Stimulated activated CD4-positive, alpha-beta T cell treated with anti-CD3 and anti-CD28 coated beads, Interleukin-15, amount 100 ng/mL, for 24 hours (primary cell): ENCODE measurements at places on chromosomes 3 and 15.

DNA sequence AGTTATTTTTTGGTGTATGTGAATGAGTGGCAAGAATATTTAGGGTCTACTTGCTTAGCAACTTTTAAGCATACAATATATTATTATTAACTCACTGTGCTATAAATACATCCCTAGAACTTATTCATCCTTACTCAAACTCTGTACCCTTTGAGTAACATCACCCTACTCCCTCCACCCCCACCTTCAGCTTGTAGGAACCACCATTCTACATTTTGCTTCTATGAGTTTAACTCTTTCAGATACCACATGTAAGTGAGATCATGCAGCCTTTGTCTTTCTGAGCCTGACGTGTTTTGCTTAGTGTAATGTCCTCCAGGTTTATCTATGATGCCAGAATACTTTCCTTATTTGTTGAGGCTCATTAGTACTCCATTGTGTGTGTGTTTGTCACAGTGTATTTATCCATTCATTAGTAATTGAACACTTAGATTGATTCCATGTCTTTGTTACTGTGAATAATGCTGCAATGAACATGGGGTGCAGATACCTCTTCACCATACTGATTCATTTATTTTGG lies 526.9 kb downstream of the PYDC2 start:
- DNase-seq = no peak

GRCh38 chr3:43236008-43236407 lies 50.3 kb upstream of the SNRK start:
- no peak for DNase-seq

DNA sequence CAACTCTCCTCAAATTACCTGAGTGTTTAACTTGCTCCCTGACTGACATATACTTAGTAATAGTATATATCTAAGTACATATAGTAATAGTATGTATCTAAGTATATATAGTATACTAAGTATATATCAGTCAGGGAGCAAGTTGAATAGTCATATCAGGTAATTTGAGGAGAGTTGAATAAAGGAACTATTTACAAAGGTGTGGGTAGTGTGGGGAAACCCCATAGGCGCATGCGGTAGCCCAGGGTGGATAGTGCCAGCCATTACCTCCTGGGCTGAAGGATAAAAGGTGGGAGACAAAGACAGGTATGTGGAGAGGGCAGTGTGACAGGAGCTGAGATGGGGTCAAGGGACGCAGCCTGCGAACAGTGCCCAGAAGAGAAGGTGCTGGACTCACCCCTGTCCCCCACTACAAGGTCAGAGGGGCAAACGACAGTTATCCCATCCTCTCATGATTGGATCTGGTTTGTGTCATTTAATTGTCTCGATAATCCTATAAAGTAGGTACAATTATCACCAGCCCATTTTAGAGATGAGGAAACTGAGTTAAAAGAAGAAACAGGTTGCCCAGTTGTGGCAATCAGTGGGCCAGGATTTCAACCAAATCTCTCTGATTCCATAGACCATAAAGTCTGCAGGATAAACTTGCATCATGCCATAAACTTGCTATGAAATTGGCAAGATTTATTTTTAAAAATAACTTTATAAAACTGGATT lies 34.1 kb upstream of the TPM1 start:
- no peak for DNase-seq

DNA sequence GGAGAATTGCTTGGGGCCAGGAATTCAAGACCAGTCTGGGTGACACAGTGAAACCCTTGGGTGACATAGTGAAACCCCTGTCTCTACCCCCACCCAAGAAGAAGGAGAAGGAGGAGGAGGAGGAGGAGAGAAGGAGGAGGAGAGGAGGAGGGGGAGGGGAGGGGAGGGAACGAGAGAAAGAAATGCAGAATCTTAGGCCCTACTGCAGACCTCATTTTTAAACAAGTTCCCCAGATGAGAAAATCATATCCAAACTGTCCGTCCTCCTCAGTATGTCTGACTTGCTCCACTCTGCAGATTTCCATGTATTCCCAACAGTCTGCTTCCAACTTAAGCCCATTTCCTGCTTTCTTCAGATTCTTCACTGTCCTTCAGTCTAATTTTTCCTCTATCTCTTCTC lies 63.9 kb upstream of the NUDT16 start:
- DNase-seq = no peak

- peak; percentile 56 for DNase-seq
Observed at GRCh38 chr3:18295171-18295920, 129.8 kb downstream of the SATB1 start.

DNA sequence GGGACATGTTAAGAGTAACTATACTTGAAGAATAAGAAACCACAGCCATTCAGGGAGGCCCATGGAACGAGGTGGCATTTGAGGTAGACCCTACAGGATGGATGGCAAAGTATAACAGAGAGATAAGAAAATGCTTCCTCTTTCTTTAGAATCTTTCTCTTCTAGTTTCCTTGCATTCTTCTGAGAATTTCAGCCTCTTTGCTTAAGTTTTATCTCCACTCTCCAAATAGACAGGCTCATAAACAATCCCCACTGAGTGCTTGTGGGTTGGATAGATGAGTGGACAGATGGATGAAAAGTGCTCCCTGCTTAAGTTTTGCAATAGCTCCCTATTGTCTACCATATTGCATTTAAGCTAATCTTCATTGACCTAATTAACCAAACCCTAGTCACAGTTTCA lies 103.7 kb downstream of the MEX3B start:
- DNase-seq = no peak

DNA sequence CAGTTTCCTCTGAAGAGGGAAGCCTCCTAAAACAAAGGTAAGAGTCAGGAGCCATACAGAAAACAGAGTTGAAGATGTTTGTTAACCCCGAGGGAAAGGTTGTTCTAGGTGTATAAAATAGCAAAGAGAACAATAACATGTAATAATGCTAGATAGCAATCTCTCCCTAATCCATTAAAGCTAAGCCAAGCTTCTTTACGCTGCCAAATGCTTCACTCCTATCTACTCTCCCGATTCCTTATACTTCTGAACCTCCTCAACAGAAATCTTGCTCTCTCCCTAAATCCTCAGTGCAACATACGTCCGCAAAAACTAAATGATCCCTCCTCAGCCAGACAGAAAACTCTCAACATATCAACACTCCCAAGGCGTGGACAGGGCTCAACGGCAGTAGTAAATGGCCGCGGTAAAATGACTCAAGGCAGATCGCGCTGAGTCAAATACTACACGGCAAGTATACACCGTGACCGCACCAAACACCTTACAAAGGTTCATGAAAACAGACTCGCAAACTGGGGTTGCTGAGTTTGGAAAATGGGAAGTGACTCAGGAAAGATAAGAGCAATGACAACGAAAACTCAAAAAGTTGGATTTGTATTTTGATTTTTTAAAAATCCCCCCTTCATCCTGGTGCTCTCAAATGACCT lies 682 bp downstream of the CLDND1 start:
- DNase-seq = peak; percentile 73

DNA sequence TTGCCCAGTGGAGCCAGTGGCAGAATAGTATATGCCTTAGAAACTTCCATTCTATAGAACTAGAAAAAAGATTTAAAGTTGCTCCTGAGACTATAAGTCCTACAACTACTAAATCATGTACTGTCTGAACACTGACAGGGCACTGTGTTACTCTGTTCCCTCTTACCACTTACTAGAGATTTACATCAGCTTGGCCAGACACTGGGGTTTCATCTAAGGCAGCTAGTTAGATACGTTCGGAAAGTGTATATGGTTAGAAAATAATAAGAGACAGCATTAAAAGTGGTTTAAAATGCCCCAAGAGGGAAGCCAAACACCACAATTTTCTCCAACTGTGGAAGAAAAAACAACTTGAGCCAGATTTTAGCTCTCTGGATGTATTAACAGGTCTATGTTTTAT lies 97.1 kb downstream of the FBN1 start:
- no peak for DNase-seq

DNA sequence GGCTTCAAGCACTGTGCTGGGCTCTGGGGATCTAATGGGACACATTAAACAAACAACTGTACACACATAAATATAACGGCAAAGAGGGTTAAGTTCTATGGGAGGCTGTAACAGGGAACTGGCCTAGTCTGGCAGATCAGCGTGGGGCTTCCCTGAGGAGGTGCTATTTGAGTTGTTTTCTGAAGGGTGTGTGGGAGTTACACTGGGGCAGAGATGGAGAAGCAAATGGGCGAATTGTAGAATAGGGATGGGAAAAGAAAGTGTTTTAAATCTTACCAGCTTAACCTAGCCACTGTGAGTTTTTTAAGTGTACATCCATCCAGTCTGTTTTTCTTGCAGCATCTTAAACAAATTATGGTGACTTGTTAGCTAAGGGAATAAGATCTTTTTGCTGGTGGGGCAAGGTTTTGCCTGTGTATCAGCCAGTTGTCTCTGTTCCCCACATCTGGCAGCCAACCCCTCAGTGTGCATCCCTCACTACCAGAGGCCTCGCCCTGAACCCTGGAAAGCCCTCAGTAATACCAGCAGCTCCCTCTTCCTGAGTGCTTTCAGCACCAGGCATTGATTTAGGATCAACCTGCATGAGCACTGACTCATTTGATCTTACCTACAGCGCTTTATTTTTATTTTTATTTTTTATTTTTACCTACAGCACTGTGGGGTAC lies 10.9 kb upstream of the IL16 start:
- DNase-seq = no peak

GRCh38 chr3:68436619-68437401 lies 495.5 kb downstream of the TAFA4 start:
- no peak for DNase-seq

DNA sequence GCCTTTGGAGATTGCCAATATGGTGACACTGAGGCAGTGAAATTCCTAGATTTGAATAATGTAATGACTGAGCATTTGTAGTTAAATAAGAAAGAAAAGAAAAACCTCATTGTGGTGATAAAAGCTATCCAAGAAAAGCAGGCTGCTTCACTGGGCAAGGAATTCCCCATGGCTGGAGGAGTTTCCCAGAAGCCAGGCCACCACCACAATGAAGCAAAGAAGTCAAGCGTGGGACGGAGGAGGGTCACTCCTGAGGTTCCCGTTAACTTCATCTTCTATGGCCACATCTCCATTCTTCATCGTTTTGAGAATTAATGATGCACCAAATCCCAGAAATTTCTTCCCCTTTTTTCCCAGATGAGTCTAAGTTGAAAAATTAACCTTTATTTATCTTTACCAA lies 185.8 kb upstream of the BCL6 start:
- DNase-seq = no peak

DNA sequence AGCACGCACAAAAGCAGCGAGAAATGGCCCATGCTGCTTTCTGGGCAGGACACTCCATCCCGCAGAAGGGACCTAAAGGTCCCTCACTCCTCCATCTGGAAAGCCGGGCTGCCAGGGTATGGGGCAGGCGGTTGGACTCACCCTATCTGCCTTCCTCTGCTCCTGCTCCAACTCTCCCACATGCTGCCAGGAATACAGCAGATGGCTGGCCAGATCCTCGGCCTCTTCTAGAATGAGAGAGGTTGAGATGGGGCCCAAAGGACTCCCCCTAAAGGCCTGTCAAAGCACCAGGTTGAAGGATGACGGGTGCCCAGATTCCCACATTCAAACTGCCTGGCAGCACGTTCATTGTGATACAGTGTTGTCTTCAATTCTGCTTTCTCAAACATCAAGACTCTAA lies 85.1 kb upstream of the C2CD4B start:
- DNase-seq = no peak

DNA sequence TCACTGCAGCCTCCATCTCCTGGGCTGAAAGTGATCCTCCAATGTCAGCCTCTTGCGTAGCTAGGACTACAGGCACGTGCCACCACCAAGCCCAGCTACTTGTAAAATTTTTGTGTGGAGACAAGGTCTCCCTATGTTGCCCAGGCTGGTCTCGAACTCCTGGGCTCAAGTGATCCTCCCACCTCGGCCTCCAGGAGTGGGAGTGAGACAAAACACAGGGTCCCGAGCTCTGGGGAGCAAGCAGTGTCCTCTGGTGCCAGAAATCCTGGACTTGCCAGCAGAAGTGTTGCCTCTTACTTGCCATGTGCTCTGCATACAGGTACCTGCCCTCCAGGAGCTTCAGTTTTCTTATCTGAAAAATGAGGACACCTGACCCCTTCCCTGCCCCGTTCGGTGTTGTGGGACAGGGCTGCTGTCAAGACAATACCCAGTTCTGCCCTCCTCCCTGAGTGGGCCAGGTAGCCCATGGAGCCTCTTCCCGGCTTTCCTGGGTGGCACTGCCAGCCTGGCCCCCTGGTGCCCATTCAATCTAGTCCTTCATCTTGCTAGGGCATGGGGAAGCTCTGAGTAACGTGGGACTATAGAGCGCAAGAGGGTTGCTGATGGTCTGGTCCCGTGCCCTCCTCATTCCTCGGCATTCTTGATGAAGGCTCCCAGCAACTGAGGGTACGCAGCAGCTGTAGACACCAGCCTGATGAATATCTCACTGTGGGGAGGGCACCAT lies 164.6 kb downstream of the GOLGA6L4 start:
- DNase-seq = no peak

- no peak for DNase-seq
Observed at GRCh38 chr3:73021301-73021835, 24.8 kb downstream of the PPP4R2 start.

DNA sequence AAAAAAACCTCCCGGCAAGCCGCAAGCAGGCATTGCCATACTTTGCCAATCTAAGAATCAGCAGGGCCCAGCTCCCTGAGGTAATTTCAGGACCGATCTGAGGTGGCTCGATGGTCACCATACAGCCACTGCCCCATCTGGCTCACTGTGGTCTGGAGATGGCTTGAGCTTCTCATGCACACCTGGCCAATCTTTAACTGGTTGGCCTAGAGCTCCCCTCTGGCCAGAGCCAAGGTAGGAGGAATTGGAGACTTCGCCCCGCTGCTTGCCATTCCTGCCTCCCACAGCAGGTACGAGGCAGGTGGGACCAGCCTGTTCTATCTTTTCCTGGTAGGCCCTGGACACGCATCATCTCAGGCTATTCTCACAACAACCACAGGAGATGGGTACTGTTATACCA lies 10.1 kb downstream of the CYP1A2 start:
- DNase-seq = no peak

- no peak for DNase-seq
Observed at GRCh38 chr3:43268636-43269035, 17.7 kb upstream of the SNRK start.

GRCh38 chr3:72595927-72596610 lies 252.2 kb downstream of the SHQ1 start:
- no peak for DNase-seq

DNA sequence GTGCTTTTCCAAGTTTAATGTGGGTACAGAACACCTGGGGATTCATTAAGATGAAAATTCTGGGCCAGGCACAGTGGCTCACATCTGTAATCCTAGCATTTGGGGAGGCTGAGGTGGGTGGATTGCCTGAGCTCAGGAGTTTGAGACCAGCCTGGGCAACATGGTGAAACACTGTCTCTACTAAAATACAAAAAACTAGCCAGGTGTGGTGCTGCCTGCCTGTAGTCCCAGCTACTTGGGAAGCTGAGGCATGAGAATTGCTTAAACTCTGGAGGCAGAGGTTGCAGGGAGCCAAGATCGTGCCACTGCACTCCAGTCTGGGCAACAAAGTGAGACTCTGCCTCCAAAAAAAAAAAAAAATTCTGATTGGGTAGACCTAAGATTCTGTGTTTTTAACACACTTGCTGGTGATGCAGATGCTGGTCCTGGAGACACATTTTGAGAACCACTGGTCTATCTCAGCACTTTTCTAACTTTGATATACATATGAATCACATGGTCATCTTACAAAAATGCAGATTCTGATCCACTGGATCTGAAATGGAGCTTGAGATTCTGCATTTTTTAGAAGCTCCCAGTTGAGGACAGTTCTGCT lies 223.8 kb upstream of the SATB1 start:
- peak; percentile 11 for DNase-seq
